ENCODE measurements at places on chromosomes 5 and 9.

- H3K27me3 ChIP-seq, result peaks cover 2% of the 10 kb centered on the region
- H3K4me3 ChIP-seq, result no peak overlapping the region
- H3K4me1 ChIP-seq, result no peaks in the 10 kb centered on the region
- no peak for DNase-seq
- no peaks in the 10 kb centered on the region for H3K36me3 ChIP-seq
Observed at GRCh38 chr9:84339503-84339902, 1.1 kb downstream of the SLC28A3 start.

GRCh38 chr5:59540366-59540765, 353.2 kb downstream of the PDE4D start:
- H3K4me3 ChIP-seq, result no peak overlapping the region
- no peak for DNase-seq
- no peaks in the 10 kb centered on the region for H3K36me3 ChIP-seq
- no peak overlapping the region for H3K27ac ChIP-seq

- no peak overlapping the region for H3K27ac ChIP-seq
- peak overlapping the region; percentile 78 for H3K4me3 ChIP-seq
- peaks cover 31% of the 10 kb centered on the region for H3K4me1 ChIP-seq
Observed at GRCh38 chr9:127613583-127613954, 1.5 kb downstream of the STXBP1 start.

- no peak overlapping the region for H3K27ac ChIP-seq
- H3K4me3 ChIP-seq, result no peak overlapping the region
- no peak for DNase-seq
Observed at GRCh38 chr5:97076098-97076497, 66.3 kb downstream of the LIX1 start.

- H3K4me3 ChIP-seq, result no peak overlapping the region
- no peaks in the 10 kb centered on the region for H3K27me3 ChIP-seq
- no peak for DNase-seq
- peaks cover 64% of the 10 kb centered on the region for H3K36me3 ChIP-seq
- H3K27ac ChIP-seq, result peak overlapping the region; percentile 93
Observed at GRCh38 chr9:33130961-33131789, 36.0 kb downstream of the B4GALT1 start.

GRCh38 chr5:134138416-134139376, 24.2 kb downstream of the TCF7 start:
- no peak overlapping the region for H3K4me3 ChIP-seq
- peak overlapping the region; percentile 62 for H3K27ac ChIP-seq
- peaks cover 8% of the 10 kb centered on the region for H3K27me3 ChIP-seq
- H3K4me1 ChIP-seq, result peaks cover 73% of the 10 kb centered on the region
- peak; percentile 46 for DNase-seq

- DNase-seq, result no peak
- no peaks in the 10 kb centered on the region for H3K4me1 ChIP-seq
- peaks cover 6% of the 10 kb centered on the region for H3K27me3 ChIP-seq
- no peak overlapping the region for H3K27ac ChIP-seq
Observed at GRCh38 chr5:149172709-149173505, 31.6 kb downstream of the ABLIM3 start.

DNA sequence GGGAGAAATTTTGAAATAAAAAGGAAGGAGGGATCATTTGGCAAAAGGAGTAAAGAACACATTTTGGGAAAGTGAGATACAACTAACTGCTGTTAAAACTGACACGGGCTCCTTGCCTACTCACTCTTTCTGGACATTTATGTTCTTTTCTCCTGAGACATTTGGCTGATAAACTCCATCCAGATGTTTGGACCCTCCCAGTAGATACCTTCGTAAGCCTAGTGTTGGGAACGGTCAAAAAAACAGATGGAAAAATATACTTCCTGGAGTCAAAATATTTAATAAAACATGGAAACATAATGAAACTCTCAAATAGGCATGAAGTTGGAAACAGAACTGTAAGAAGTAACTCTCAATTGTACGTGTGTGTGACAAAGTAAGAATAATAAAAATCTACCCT, 360.1 kb upstream of the RIOK2 start:
- H3K4me3 ChIP-seq, result no peak overlapping the region
- no peak for DNase-seq
- H3K27me3 ChIP-seq, result no peaks in the 10 kb centered on the region
- H3K4me1 ChIP-seq, result peaks cover 10% of the 10 kb centered on the region

GRCh38 chr9:130770679-130771442, 64.2 kb upstream of the ABL1 start:
- H3K4me1 ChIP-seq, result peaks cover 13% of the 10 kb centered on the region
- H3K27ac ChIP-seq, result no peak overlapping the region
- H3K36me3 ChIP-seq, result no peaks in the 10 kb centered on the region
- peaks cover 3% of the 10 kb centered on the region for H3K27me3 ChIP-seq

DNA sequence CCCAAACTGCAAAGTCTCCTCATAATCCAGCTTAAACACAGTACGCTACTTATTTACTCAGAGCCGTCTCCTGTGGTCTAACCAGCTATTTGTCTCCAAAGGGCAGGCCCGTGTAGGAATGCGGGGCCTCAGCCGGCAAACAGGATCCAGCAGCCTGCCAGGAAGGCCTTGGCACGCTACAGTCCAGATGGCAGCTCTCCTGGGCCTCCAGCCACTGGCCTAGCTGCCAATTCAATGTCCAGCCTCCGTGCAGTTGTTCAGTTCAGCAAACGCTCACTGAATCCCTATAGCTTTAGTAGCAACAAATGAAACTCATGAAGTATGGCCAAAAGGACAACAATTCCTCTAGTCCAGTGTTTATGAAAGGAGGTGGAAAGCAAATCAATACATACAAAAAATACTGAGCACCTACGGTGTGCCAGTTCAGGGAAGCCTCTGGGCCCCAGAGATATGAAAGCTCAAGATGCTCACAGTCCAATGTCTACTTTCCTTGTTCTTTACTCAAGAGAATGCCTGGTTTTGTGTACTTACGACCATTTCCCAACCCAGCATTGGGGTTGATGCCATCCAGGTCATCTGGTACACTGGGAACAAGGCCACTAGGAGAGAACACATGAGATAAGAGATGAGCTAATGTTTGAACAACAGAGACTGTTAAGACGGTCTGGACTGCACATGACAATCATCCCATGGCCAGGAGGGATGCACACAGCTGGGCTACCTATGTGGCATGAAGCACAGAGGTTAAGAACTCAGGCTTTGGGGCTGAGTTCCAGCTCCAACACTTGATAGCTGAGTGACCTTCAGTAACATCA, 8.3 kb downstream of the CDK5RAP2 start:
- DNase-seq, result no peak
- H3K4me1 ChIP-seq, result peaks cover 21% of the 10 kb centered on the region
- no peak overlapping the region for H3K27ac ChIP-seq
- H3K4me3 ChIP-seq, result no peak overlapping the region
- peaks cover 40% of the 10 kb centered on the region for H3K36me3 ChIP-seq

DNA sequence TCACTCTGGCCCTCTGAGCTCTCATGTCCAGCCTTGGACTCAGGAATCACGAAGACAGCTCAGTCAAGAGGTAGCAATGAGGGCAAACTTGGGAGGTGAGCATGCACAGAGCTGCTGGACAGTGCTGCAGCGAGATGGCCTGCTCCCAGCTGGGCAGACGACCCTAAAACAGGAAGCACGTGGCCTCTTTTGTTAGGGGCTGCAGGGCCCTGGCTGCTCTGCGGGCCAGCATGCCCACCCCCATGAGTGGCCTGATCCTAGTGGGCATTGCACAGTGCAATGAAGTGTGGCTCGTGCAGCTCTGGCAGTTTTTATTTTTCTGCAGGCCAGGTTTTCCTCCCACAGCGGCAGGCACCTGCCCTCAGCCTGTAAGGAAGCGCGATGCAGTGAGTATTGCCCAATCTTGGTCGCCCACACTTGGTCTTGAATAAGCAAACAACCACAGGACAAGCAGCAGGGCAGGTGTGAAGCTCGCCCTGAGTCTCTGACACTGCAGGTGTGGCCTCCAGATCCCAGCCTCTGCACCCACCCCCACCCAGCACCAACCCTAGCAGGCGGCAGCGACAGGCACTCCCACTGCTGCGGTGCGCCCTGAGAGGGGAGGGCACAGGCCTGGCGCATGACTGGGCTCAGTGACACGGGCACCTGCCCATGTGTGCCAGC, 60.8 kb downstream of the SEMA4D start:
- no peak for DNase-seq
- H3K36me3 ChIP-seq, result peaks cover 36% of the 10 kb centered on the region
- H3K27me3 ChIP-seq, result no peaks in the 10 kb centered on the region
- peak overlapping the region; percentile 15 for H3K4me3 ChIP-seq
- peaks cover 78% of the 10 kb centered on the region for H3K4me1 ChIP-seq
- peak overlapping the region; percentile 80 for H3K27ac ChIP-seq

DNA sequence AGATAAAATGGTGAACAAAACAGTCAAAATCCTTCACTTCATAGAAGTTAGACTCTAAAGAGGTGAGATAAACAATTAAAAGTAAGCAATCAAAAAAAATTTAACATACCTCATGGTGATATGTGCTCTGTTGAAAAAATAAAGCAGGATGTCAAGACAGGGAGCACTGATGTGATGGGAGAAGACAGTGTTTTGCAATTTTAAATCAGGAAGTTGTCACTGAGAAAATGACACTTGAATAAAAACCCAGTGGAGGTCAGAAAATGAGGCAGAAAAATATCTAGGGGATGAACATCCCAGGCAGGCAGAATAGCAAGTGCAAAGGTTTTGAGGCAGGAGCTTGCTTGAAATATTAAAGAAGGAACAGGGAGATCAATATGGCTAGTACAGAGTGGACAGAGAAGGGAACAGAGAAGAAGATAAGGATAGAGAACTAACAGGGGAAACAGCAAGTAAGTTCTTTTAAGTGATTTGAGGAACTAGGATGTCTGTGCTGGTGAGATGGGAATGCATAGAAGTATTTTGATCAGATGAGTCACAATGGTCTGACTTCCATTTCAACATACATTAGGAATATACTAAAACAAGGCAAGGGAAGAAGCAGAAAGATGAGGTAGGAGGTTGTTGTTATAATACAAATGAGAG, 130.4 kb downstream of the CHSY3 start:
- H3K27me3 ChIP-seq, result peaks cover 2% of the 10 kb centered on the region
- no peaks in the 10 kb centered on the region for H3K4me1 ChIP-seq
- H3K36me3 ChIP-seq, result no peaks in the 10 kb centered on the region
- no peak for DNase-seq

DNA sequence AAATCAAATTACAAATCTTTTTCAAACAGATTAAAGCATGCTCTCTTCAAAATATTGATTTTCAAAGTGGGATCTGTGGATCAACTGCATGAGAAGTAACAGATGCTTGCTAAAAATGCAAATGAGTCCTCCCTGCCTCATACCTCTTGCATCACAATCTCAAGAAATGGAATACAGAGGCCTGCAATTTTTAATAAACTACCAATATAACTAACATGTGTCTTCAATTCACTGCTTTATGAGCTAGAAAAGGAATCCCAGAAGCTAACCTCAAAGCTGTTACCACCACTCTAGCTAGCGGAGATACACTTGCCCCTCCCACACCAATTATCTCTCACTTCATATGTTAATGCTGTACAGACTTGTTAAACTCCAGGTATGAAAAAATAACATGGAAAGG, 9.6 kb downstream of the OR13C5 start:
- H3K4me3 ChIP-seq, result no peak overlapping the region
- no peak overlapping the region for H3K27ac ChIP-seq
- H3K36me3 ChIP-seq, result no peaks in the 10 kb centered on the region
- DNase-seq, result no peak
- peaks cover 4% of the 10 kb centered on the region for H3K27me3 ChIP-seq

DNA sequence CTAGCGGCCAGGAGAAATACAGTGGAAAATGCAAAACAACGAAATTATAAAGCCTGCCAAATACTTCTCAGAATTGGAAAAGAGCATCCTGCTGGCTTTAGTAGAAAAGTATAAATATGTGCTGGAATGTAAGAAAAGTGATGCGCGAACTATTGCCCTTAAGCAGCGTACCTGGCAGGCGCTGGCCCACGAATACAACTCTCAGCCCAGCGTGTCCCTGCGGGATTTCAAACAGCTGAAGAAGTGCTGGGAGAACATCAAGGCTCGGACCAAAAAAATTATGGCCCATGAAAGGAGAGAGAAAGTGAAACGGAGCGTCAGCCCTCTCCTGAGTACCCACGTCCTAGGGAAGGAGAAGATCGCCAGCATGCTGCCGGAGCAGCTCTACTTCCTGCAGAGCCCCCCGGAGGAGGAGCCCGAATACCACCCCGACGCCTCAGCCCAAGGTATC, 15.0 kb downstream of the MSANTD3 start:
- H3K27ac ChIP-seq, result no peak overlapping the region
- no peak for DNase-seq
- H3K27me3 ChIP-seq, result peaks cover 2% of the 10 kb centered on the region
- no peaks in the 10 kb centered on the region for H3K4me1 ChIP-seq
- peaks cover 2% of the 10 kb centered on the region for H3K36me3 ChIP-seq

DNA sequence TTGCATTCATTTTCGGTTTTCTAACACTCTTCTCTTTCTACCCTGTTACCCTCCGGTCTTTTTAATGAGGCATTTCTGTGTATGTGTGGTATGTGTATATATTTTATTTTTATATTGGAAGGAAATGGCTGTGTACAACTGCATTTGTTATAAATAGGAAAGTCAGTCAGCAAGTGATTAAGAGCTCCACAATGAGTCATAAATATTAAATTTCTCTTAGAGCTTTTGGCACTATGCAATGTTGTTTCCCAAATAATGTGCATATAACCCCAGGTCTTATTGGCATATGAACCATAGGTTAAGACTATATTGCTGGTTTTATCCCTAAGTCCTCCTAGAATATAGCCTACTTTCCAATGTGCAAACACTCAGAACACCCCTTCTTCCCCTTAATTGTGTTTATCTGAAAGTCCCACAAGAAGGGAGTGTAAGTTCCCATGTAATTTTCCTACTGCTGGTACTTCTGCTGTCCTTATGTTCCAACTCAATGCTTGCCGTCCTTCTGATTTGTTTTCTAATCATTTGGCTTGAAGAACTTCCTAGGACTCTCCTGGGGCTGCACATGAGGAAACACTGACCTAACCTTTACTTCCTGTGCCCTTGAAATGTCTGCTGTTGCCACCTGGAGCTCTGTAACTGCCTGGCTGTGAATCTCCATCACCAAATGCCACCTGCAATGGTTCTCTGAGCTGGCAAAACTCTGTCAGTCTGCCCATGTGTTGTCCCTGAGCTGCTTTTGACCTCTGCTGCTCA, 65.5 kb upstream of the PCSK5 start:
- H3K27ac ChIP-seq, result no peak overlapping the region
- no peak for DNase-seq
- no peak overlapping the region for H3K4me3 ChIP-seq
- H3K4me1 ChIP-seq, result no peaks in the 10 kb centered on the region

GRCh38 chr5:34490506-34491250, 165.4 kb upstream of the RAI14 start:
- H3K36me3 ChIP-seq, result no peaks in the 10 kb centered on the region
- H3K27ac ChIP-seq, result no peak overlapping the region
- no peak overlapping the region for H3K4me3 ChIP-seq
- peaks cover 8% of the 10 kb centered on the region for H3K27me3 ChIP-seq
- no peaks in the 10 kb centered on the region for H3K4me1 ChIP-seq
- no peak for DNase-seq

Measured in activated T-helper 1 cell treated with anti-CD3 and anti-CD28 coated beads, Interleukin-12 subunit alpha, Interleukin-12 subunit beta, Interleukin-2, Interleukin-4 antibody, amounts not matched to agents 30 ng/mL and 10 ng/mL and 1 ng/mL, durations not matched to agents 14 hours and 24 hours and 36 hours (primary cell).